Stimulated activated CD4-positive, alpha-beta T cell treated with anti-CD3 and anti-CD28 coated beads, Interleukin-1b, Interleukin-23, amount 100 ng/mL, for 1 hour (primary cell): ENCODE measurements at places on chromosomes 1 and 21.

DNA sequence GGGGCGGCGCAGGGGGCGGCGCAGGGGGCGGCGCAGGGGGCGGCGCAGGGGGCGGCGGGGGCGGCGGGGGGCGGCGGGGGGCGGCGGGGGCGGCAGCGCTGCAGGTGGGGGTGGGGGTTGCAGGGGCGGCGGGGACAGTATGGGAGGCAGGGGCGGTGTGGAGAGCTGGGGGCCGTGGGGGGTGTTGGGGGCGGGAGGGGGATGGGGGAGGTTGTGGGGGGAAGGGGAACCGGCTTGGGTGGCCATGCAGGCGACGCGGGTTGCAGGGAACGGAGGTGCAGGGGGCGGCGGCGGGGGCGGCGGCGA, 13.0 kb upstream of the SLC19A1 start:
- no peak for DNase-seq

GRCh38 chr1:81887421-81888144, 86.8 kb downstream of the ADGRL2 start:
- DNase-seq, result no peak

GRCh38 chr1:198558402-198558801, 17.9 kb upstream of the ATP6V1G3 start:
- no peak for DNase-seq

DNA sequence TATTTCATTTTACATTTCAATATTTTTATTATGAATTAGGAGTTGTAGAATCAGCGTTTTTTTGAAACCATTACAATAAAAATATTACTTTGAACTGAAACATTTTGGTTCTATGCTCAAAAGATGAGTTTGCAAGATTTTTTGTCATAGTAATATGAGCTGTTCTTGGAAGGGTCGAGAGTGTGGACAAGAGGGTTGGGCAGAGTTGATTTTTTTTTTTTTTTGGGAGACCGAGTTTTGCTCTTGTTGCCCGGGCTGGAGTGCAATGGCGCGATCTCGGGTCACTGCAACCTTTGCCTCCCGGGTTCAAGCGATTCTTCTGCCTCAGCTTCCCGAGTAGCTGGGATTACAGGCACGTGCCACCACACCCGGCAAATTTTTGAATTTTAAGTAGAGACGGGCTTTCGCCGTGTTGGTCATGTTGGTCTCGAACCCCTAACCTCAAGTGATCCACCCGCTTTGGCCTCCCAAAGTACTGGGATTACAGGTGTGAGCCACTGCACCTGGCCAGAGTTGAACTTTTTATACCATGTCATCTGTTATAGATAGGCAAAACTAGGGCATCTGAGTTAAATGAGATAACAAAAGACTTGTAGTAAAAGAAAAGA, 3.3 kb downstream of the CACYBP start:
- no peak for DNase-seq

GRCh38 chr1:1422465-1423244, 1.6 kb upstream of the ANKRD65 start:
- no peak for DNase-seq

DNA sequence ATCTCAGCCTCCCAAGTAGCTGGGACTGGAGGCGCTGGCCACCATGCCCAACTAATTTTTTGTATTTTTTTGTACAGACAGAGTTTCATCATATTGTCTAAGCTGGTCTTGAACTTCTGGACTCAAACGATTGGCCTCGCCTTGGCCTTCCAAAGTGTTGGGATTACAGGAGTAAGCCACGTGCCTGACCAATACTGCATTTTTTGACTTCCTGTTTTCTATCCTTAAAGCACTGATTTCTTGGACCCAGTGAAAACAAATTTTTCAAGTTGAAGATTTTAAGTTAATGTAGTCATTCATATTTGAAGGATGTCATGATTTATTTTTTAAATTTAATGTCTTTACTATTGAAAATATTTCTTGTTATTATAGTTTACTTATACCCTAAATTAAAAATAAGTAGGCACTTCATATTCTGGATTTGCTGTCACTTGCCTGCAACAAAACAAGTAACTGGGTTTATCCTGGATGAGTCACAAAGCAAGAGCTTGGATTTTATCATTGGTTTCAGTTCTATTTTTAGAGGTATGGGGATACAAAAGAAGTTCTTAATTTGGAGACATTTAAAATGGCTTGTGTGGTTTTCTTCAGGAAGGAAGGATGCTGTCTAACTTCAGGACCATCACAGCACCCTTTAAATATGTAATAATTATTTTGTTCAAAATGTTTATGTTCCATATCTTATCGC, 2.2 kb upstream of the VPS45 start:
- DNase-seq, result no peak

- no peak for DNase-seq
Observed at GRCh38 chr1:242426271-242426905, 98.1 kb downstream of the PLD5 start.

DNA sequence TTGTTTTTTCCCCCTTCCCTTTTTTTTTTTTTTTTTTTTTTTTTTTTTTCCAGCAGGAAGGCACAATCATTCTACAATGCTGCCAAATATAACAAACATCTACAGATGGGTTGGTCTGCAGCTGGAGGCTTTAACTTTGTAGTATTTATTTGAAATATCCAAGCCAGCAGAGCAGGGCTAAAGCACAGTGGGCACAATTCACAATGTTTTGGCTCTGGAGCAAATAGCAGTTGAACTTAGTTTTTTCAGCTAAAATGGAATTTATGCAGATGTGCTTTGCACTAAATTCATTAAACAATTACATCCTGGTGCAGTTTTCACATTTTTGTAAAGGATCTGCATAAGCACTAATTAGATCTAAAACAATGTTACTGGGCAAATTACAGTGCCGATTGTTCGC, 39.8 kb upstream of the ZBTB18 start:
- no peak for DNase-seq

DNA sequence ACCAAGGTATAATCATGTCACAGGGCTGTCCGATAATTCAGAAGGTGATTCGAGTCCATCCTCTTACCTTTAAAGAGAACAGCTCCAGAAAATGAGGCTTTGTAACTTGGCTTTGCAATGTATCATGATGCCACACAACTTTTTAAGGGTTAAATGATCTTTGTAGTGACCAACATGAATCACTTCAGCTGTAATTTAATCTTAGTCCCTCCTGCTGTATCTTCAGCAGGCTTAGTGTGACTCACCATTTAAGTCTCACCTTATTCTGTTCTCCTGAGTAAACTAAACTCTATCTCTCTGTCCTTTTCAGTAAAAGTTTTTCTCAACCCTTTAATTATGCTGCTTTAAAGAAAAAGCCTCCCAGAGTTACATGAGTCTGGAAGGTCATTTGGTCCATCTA, 1.9 kb upstream of the HIVEP3 start:
- DNase-seq, result no peak

DNA sequence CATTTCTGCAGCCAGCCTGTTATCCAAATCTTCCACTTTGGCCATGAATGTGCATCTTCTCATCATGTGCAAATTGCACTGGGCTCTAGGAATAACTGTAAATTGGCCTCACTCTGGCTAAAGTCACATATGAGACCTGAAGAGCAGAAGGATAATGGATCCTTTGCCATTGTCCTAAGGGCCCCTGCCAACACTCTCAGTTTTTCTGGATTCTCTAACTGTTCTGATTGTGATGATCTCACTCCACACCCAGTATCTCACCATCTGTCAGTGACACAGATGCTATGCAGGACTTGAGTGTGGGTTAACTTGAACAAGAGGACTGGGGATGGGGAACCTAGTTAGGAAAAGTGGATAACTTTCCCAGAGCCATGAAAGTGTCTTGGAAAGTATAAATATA, 8.5 kb upstream of the FYB2 start:
- no peak for DNase-seq

DNA sequence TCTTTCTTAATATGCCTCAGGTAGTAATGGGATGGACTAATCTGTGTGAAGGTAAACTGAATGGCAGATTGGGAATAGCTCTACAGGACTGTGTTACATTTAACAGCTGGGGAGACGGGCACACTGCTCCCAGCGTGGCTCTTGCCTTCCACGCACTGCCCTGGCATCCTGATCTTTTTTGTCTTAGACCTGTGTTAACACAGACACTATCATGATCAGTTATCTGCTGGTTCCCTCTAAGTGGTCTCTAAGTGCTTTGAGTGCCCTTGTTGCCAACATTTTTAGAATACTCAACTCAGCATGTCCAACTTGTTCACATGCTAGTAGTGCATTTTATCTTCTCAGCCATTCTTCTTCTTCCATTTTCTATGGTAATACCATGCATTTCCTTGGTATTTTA, 208.1 kb downstream of the RYR2 start:
- DNase-seq, result no peak

GRCh38 chr1:208335371-208336136, 91.4 kb upstream of the PLXNA2 start:
- DNase-seq, result no peak

DNA sequence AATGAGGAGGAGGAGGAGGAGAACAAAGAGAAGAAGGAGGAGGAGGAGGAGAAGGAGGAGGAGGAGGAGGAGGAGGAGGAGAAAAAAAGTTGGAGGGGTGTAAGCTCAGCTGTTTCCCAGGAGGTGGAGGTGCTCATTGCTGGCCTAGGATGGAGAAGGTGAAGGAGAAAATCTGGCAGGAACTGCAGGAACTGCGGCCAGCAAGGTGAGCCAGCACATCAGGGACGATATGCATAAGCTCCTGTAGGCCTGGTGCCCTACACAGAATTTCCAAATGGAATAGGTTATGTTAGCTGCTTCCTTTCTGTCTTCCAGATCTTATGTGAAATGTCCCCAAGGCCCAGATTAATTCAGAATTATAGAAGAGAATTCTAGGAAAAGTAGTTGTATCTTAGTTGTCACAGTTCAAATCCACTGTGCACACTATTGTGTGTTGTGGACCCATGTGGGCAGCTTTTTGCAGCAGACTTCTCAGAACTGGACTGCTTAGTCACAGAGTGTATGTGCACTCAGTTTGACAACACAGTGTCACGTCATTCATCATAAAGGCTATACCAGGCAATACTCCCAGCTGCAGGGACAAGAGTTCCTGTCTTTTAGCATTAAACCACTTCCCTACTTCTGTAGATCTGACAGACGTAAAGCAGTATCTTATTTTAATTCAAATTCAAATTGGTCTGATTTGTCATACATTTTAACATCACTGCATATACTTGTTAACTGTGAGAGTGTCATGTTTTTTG, 303.7 kb downstream of the HLX start:
- no peak for DNase-seq

GRCh38 chr1:204149107-204149506, 2.7 kb downstream of the ETNK2 start:
- DNase-seq, result no peak

GRCh38 chr1:166351676-166352075, 184.9 kb upstream of the FAM78B start:
- no peak for DNase-seq

GRCh38 chr1:11337580-11338073, 64.6 kb downstream of the UBIAD1 start:
- peak; percentile 31 for DNase-seq

DNA sequence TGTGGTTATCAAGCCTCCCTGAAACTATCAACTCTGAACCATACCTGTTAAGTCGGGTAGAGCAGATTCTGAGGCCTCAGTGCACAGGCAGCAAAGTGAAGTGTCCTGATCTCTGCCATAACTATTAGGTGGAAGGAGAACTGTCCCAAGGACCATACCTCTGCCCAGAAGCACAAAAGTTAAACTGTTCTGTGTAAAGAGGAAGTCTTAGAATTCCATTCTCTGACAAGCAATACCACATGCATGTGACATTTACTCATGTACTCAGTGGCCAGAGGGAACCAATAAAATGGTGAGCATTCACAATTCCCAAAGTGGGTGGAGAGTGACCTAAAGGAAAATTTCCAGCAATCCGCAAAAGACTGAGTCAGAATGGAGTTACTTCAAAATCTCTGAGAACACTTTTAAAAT, 61.0 kb downstream of the TOR3A start:
- no peak for DNase-seq

DNA sequence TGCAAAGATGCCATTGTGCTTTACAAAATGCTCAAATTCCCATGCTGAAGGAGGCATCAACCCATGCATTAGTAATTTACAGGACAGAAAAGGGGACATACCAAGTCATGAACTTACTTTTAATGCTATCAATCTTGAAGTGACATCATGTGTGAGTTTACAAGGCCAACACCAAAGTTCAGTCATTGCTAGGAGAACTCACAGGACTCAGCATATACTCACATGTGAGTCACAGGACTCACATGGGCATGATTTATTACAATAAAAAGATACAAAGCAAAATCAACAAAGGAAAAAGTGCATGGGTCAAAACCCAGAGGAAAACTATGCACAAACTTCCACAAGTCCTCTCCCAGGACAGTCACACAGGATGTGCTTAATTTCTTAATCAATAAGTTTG, 1656.0 kb downstream of the MRPL39 start:
- DNase-seq, result no peak

DNA sequence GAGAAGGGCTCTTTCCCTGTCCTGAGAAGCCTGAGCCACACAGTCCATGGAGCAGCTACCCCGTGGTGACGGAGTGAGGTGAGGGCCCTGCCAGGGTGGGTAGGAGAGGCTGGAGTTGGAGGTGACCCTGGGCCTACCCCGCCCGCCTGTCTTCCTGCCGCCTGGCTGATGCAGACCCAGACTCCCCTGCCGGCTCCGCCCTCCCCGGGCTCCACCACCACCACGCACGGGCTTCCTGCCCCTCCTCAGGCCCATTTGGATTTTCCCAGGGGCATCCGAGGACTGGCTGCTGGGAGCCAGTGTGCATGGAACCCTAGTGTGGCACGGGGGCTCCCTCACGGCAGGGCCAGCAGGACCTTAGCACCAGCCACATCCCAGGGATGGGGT, 32.5 kb downstream of the PODN start:
- no peak for DNase-seq

- DNase-seq, result no peak
Observed at GRCh38 chr1:151002051-151002450, 4.7 kb downstream of the MINDY1 start.

- DNase-seq, result no peak
Observed at GRCh38 chr1:212490276-212490675, 57.6 kb downstream of the NENF start.

DNA sequence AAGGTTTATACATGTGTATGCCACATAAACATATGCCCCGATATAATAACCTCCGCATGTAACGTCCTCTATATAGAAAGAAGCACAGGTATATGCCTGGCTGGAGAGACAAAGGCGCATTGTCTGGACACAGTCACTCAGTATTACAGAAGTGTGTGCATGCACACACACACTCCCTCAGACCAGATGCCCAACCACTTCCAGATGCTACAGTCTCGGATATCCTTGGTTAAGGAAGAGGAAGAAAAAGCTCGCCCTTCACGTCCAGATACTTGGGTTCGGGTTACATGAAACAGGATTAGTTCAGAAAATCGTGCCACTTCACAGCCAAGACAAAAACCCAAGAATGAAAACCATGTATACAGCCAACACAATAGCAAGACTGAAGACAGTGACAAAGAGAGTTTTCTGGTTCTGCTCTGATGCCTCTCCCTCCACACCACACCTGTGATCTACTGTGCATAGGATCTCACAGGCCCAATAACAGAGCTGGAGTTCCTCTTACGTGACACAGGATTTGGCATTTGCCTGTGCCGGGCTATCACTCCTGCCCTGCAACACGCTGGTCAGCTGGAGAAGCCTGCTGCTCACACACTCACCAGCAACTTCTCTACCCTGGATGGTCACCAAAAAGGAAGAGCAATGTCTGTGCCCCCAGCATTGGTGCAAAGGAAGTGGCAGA, 75.0 kb downstream of the SSBP3 start:
- DNase-seq, result no peak

GRCh38 chr1:25049190-25049589, 119.1 kb upstream of the RUNX3 start:
- no peak for DNase-seq
